ENCODE measurements at places on chromosomes 7 and 10. TPM values are rescaled to one million over a fixed set of nuclear protein-coding genes. Genes with fewer than 3 reads are reported as not detected.

- no peak for DNase-seq
Measured at GRCh38 chr10:124903111-124903510, 38.8 kb upstream of the ZRANB1 start.

- no peak for DNase-seq
Measured at GRCh38 chr10:28276384-28276783, 26.5 kb downstream of the MPP7 start.

GRCh38 chr10:124436191-124436638 is 13.6 kb downstream of the NKX1-2 start:
- DNase-seq: no peak

DNA sequence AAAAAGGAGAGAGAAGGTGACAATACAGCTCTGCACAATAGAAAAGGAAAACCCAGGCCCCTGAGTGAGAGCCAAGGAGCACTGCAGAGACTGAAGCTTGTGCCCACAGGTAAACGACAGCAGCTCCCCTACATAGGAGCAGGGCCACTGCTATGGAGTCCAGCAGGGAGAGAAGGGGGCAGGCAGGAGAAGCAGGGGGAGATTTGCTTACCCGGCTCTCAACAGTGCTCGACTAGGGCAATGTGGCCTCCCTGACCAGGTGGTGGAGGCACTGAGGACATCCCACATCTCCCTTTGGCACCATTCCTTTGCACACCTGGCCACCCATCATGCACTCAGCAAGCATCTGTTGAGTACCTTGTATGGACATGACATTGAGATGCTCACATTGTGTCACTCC is 153.0 kb downstream of the EVX1 start:
- no peak for DNase-seq

Gene ANKRD2
- total RNA-seq: 3.1 TPM

Gene TUBAL3
- total RNA-seq: 1.6 TPM

Gene TRIM73
- 1.4 TPM for total RNA-seq

Gene OPN4
- not detected for total RNA-seq
